ENCODE measurements at places on chromosomes 5 and 9.

- DNase-seq = no peak
Measured at GRCh38 chr9:95126739-95127138, 190.8 kb downstream of the FANCC start.

DNA sequence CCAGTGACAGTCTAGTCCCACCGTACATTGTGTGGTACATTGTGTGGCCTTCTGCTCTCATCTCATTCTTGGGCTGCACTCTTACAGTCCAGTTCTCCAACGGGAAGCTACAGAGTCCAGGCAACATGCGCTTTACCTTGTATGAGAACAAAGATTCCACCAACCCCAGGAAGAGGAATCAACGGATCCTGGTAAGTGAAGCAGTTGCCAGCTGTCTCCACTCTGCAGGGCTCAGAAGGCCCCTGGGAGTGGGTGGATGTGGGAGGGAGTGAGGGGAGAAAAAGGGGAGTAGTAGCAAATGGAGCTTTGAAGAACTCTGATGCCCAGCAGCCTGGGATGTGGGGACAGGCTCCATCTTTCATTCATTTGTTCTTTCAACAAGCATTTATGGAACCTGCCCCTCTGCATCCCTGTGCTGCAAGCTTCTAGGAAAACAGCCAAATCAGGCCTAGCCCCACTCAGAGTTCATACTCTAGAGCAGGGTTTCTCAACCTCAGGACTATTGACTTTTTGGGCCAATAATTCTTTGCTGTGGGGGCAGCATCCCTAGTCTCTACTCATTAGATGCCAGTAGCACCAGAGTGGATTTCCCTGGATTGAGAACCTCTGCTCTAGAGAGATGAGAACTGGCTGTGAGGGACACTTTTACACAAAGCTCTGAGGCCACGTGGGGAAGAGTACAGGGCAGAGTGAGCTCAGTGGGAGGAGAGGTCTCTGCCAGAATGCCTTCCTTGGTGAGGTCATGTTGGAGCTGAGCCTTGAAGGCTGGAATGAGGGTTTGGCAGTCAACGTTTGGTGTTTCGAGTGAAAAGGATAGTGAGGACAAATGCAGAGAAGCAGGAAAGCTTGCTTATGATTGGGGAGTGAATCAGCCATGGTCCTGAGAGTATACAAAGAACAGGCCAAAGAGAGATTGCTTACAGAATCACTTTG lies 1.1 kb downstream of the POLR1E start:
- no peak for DNase-seq

DNA sequence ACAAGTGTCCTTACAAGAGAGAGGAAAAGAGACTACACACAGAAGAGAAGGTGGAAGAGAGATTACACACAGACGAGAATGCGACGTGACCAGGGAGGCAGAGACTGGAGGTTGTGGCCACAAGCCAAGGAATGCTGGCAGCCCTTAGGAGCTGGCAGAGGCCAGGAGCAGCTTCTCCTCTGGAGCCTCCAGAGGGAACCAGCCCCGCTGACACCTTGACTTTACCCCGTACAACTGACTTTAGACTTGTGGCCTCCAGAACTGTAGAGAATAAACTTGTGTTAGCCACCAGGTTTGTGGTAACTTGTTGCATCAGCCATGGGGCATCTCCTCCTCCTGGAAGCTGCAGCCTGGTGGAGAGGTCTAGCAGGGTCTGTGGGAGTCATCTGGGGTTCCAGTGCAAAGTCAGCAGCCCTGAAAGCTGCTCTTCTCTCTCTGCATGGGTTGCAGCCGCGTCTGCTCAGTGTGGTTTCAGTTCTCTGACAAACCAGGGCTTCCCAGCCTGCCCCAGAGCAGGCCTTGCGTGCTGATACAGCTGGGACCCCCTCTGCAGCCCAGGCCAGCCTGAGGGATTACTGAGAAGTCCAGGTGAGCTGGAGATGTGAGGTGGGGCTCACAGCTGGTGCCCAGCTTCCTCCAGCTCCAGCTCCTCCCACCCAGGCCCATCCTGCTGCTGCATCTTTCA lies 30.8 kb upstream of the CNOT6 start:
- no peak for DNase-seq

GRCh38 chr5:108059334-108059733 lies 322.6 kb downstream of the FBXL17 start:
- no peak for DNase-seq
